Pancreas (tissue), 10 donors: ENCODE measurements at places on chromosomes 12 and 14. TPM values are rescaled to one million over a fixed set of nuclear protein-coding genes. Genes with fewer than 3 reads are reported as not detected.

DNA sequence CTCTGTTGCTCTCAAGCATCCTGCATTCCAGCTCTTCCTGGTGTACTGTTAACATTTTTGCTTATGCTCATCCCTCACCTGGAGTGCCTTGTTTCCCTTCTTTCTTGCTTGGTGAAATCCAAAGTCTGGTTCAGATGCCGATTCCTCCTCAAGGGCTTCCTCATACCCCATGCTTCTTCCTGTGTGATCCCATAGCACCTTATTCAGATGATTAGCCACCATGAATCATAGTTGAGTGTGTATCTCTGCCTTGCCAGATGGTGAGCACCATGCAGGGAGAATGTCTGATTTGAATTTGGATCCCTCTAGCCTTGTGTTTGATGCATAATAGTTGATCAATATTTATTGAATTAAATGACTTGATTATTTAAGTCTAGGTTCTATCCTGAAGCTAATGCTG lies 39.4 kb upstream of the ANO4 start:
- no peaks in the 10 kb centered on the region for H3K4me1 ChIP-seq
- H3K27me3 ChIP-seq = no peaks in the 10 kb centered on the region
- no peak overlapping the region for H3K4me3 ChIP-seq
- H3K36me3 ChIP-seq = no peaks in the 10 kb centered on the region

The OASL gene
- 0.32 TPM for total RNA-seq

DNA sequence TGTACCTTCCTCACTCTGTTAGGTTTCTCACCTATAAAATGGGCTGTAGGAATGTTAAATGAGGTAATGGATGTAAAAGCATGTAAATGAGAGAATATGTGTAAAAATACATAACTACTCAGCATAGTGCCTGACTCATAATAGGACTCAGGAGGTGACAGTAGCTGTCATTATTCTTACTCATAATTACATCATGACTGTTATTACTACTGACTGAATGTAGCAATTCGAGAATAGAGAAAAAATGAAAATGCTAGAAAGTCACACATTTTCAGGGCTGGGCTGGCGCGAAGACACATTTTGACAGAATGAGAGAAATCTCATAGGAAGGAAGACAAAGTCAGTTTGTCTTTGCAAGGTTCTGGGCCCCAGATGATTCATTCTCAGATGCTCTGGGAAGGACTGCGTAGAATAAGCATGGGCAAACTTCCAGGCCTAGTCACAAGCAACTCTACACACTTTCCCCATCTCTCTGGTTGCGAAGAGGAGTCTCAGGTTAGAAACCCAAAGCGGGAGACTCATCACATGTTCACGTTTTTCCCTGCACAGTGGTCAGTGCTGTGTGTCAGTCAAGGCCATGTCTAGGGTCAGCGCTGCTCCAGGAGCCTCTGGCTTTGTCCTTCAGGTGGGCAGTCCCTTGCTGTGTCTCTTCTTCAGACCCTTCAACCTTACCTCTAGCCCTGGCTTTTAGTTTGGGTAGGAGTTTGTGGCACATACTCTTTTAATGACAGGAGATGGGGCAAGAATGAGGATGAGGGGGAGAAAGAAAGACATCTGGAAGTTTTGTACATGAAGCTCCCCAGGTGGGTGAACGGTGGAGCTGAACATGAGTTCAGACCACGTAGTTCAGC lies 8.4 kb downstream of the GPRC5A start:
- no peak overlapping the region for H3K4me3 ChIP-seq
- no peaks in the 10 kb centered on the region for H3K27me3 ChIP-seq
- no peak overlapping the region for H3K27ac ChIP-seq

GRCh38 chr14:59176765-59177164 lies 11.7 kb upstream of the DAAM1 start:
- no peak for DNase-seq
- H3K36me3 ChIP-seq = no peaks in the 10 kb centered on the region
- H3K4me3 ChIP-seq = no peak overlapping the region
- no peaks in the 10 kb centered on the region for H3K27me3 ChIP-seq
- H3K4me1 ChIP-seq = no peaks in the 10 kb centered on the region

DNA sequence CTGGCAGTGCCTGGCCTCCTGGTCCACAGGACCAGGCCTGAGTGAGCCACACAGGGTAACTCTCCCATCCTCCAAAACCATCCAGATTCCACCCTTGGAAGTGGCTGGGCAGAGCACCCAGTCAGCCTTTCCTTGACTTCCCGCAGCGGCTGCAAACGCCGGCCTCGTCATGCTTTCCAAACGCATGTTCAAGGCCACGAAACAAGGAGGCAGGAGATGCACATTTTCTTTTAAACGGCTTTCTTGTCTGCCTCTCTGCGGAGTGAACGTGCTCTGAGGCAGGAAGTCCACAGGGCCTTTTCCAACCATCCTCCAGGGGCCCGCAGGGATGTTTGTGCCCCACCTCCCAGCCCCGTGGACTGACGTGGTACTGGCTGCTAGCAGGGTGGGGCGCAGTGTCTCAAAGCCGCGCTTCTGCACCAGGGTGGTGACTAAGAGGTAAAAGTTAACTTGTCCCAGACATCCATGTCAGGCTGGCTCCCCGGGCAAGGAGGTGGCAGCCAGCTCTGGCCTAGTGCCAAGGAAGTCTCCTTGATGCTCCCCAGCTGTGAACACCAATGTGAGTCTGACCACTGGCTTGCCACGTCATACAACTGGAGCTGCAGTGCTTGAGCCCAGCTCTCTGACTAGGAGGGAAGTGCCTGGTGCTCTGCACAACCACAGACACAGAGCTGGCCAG lies 45.0 kb downstream of the KCNA5 start:
- no peaks in the 10 kb centered on the region for H3K4me1 ChIP-seq
- DNase-seq = no peak
- H3K27me3 ChIP-seq = no peaks in the 10 kb centered on the region
- H3K27ac ChIP-seq = no peak overlapping the region
- no peak overlapping the region for H3K4me3 ChIP-seq
